ENCODE measurements at places on chromosomes 4 and X. TPM values are rescaled to one million over a fixed set of nuclear protein-coding genes. Genes with fewer than 3 reads are reported as not detected.
A peak's percentile ranks its signal among the peaks of the same experiment; 100 is the strongest.

PHEX gene
- 0.67 TPM for total RNA-seq

DNA sequence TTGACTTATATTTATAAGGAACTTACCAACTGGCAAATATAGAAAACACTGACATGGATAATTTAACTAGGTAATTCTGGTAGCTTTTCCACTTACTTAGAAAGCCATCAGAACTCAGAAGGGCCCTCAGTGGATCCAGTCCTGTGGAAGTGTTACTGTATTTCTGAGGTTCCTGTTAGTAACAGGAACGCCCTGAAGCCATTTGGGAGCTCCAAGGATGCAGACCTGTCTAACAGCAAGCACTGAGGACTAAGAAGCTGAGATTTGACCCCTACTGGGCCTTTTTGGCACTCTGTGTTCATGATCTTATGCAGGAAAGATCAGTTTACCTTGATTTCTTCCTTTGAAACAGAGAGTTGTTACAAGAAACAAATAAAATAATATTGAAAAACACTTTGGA, 46.0 kb upstream of the TLL1 start:
- no peak for DNase-seq

GRCh38 chrX:1393871-1394615, 2.1 kb upstream of the SLC25A6 start:
- no peak for DNase-seq

DNA sequence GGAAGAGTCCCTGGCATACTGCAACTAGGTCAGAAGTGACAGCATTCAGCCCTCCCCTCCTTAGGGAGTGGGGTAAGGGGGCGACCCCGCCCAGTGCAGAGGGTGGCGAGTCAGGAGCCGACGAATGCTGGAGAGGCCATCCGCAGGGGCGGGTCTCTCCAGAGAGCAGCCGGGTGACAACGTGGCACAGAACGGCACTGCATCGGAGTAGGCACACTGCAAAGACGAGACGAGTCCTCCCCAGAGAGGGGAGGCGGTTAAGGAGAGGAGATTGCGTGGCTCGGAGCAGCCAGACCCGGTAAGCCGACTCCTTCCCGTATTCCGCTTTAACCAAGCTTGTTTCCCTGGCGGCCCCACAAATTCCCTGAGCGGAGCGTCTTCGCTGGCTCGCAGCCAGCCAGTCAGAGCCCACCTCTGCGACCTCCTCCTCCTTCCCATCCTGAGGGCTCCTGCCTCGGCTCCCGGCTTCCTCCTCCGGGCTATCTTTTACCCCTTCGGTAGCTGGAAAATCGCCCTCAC, 54.9 kb downstream of the LINC00632 start:
- no peak for DNase-seq

- DNase-seq: peak; percentile 57
Observed at GRCh38 chr4:40238700-40239548, 42.1 kb downstream of the RHOH start.

- no peak for DNase-seq
Observed at GRCh38 chr4:151537687-151538086, 128.7 kb downstream of the FHIP1A start.

- DNase-seq: peak; percentile 83
Observed at GRCh38 chrX:53093177-53093655, 726 bp upstream of the KANTR start.

GRCh38 chr4:8534129-8534528, 46.1 kb upstream of the GPR78 start:
- DNase-seq: peak; percentile 87

DNA sequence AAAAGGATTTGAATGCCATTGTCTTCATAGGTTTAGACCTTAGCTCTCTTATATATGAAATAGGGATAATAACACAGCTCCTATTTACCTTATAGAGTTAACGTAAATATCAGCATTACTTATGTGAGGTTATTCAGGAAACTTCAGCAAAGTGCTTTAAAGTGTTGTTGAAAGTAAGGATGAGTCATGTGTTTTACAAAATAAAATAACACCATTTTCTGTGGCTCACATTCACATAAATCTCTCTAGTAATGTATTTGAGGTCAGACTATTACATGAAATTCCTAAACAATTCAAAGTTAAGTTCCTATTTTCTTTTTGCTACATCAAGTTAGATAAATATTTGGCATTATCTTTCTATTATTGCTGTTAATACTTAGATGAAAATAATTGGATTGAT, 2.9 kb downstream of the GNRHR start:
- DNase-seq: no peak

Measured in Caco-2 (cell line).